NCI-H460 (cell line): ENCODE measurements at places on chromosomes 5 and 9. TPM values are rescaled to one million over a fixed set of nuclear protein-coding genes. Genes with fewer than 3 reads are reported as not detected.

- no peak for DNase-seq
Observed at GRCh38 chr5:390623-391491, 52.1 kb upstream of the EXOC3 start.

PCDHA9 gene
- 0.02 TPM in 1 of 2 replicates, not detected in the other for total RNA-seq

AIF1L gene
- 4.2 and 5.0 TPM in 2 replicates for total RNA-seq

IRX2 gene
- total RNA-seq: 30.6 and 33.9 TPM in 2 replicates

PRKAA1 gene
- 86.2 and 89.3 TPM in 2 replicates for total RNA-seq

NR2F1 gene
- total RNA-seq: 17.8 and 18.4 TPM in 2 replicates

- no peak for DNase-seq
Observed at GRCh38 chr5:143241892-143242291, 161.6 kb downstream of the NR3C1 start.

DNA sequence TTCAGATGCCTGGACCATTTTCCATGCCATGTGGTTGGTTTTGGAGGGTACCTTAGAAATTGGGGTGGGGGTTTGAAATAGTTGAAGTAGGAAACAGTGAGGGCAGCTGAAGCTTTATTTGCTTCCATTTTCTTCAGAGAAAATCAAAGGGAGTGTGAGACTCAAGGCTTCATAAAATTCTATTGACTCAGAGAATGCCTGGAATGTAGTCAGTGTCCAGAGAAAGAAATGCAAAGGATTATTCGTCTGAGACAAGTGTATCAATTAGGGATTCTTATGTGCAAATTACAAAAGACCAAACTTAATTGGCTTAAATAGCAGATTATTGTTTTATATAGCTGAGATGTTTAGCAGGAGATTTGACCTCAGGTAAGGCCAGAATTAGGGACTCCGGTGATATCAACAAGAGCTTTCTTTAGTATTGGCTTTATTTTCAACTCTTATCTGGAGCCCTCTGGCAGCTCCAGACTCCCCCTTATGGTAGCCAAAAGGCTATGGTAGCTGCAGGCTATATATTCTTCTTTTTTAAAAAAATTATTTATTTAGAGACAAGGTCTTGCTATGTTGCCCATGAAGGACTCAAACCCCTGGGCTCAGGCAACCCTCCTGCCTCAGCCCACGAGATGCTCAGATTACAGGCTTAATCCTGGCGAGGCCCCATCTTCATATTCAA is 38.9 kb downstream of the PTTG1 start:
- DNase-seq: no peak

NR4A3 gene
- 5.8 and 7.1 TPM in 2 replicates for total RNA-seq

GRCh38 chr5:159921721-159922120 is 5.4 kb downstream of the ADRA1B start:
- no peak for DNase-seq

DNA sequence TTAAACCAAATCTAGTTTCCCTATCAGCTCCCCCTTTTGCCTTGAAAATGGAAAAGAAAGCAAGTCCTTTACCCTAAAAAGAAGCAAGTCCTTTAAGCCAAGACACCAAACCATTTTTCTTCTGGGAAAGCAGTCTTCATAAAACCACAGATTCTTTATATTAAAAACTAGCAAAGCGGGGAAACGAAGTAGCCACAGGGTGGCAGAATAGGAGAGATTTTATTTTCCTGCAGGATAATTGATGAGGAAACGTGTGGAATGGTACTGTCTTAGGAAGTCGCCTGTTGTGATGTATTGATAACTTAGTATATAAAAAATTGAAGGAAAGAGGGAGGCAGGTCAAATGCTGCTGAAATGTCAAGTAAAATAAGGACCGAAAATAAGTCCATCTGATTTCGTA is 41.1 kb downstream of the ZNF883 start:
- no peak for DNase-seq

ZNF483 gene
- 1.6 and 2.6 TPM in 2 replicates for total RNA-seq

DNA sequence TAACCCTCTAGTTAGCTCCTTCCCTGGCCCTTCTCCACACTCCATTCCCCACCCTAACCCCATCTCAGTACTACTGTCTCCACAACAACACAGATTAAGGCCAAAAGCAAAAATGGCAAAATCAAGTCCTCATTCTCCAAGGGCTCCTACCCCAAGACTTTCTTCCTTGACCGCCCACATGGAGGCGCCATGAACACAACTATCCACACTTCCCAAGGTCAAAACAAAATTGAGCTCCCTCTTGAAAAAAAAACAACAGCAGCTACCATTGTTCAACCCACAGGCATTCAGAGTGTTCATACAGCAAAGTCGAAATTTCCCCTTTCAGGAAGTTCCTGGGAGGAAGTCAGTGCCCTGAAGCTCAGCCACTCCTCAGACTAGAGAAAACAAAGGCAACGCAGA is 54.4 kb downstream of the GNAQ start:
- DNase-seq: peak; percentile 52

GRCh38 chr9:37769306-37769705 is 15.6 kb downstream of the EXOSC3 start:
- DNase-seq: no peak

- no peak for DNase-seq
Observed at GRCh38 chr5:94967525-94967924, 317.4 kb downstream of the MCTP1 start.

GRCh38 chr9:37174247-37174646 is 53.9 kb downstream of the ZCCHC7 start:
- DNase-seq: no peak

SSNA1 gene
- total RNA-seq: 59.3 and 66.1 TPM in 2 replicates

DNA sequence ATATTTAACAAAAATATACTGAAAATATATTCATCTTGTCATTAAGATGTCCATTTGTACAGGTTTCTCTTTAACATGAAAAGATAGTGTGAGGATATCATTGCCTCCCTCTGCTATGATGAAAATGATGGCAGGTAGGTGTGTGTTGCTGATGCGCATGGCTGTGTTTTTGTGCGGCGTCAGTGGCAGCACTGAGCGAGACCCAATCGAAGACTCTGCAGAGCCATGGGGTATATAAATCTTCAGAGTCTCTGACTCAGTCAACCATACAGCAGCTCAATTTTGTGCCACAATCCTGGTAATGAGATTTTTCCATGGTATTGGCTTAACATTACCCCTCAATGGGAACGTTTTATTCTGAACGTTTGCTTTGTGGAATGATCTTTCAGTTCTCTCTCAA is 153.5 kb upstream of the IQGAP2 start:
- DNase-seq: no peak

EFCAB9 gene
- total RNA-seq: not detected in 2 replicates

- DNase-seq: no peak
Observed at GRCh38 chr5:9069650-9070049, 476.2 kb downstream of the SEMA5A start.

- DNase-seq: no peak
Observed at GRCh38 chr5:55104946-55105701, 2.7 kb downstream of the GZMA start.

DNA sequence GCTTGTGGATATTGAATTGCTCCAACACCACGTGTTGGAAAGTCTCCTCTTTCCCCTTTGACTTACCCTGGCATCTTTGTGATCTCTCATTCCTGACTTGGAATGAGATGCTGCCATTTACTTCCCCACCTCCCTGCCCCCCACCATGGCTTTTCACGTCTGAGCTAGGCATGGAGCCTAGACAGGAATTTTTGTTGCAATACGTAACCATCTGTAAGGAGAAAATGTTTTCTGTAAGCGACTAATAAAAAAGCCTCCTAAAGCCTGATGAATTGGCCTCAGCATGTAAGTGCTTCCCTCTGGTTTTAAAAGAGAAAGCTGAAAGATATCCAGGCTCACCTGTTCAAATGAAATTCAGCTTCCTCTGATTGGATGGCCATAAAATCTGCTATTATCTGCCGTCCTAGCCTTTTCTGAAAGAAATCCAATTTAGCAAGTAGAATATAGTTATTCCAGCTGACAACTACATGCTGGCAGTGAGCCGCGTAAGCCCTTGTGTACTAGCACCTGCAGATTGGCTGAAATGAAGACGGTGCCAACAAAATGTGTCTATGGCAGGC is 200.1 kb downstream of the NSG2 start:
- no peak for DNase-seq

DNA sequence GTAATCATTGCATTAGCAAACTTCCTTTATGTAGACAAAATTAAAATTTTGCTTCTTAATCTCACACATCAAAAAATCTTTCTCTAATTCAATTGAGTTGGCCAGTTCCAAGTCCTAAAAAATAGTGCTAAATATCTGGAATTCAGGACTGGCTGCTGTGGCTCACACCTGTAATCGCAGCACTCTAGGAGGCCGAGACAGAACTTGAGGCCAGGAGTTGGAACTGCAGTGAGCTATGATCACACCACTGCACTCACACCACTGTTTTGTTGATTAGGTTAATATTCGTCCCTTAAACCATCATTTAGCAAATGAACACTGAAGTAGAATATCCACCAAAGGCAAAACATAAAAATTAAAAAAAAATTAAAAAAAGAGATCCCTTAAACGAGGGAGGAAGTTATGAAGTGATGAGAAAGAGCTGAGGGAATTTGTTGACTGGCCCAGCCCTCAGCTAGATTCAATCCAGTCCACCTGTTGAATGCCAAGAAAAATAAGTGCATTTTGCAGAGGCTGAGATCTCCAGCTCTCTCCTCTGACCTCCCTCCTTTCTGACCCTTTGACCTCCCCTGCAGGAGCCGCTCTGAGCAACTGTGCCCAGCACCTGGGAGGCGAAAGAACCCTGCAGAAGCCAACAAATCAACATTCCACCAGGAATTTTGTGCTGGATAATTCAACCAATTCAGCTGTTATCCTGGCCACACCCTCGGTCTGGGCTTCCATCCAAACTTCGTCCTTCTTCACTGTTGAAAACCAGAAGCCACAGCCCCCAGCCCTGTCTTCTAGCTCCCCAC is 96.8 kb downstream of the OR2K2 start:
- DNase-seq: no peak

CD14 gene
- 2.6 and 2.7 TPM in 2 replicates for total RNA-seq

GRCh38 chr9:99000476-99001395 is 57.0 kb downstream of the COL15A1 start:
- peak; percentile 71 for DNase-seq

DNA sequence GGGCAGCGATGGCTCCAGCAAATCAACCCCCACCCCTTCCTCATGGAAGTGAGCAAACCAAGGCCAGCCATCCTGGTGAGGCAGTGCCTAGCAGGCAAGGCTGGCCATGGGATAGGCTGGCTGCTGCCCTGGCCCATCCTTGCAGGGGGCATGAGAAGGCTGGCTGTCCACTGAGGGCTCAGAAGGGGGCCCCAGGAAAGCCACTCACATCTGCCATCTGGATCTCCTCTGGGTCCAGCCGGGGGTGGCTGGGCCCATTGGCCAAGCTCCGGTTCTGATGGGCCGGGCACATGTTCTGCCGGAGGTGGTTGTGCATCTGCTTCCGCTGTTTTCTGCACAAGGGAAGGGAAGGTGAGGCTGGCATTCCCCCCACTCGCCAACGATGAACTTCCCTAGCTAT is 57.1 kb downstream of the PSD2 start:
- DNase-seq: no peak
